ENCODE measurements at places on chromosomes 2 and 18.
A peak's percentile ranks its signal among the peaks of the same experiment; 100 is the strongest.

DNA sequence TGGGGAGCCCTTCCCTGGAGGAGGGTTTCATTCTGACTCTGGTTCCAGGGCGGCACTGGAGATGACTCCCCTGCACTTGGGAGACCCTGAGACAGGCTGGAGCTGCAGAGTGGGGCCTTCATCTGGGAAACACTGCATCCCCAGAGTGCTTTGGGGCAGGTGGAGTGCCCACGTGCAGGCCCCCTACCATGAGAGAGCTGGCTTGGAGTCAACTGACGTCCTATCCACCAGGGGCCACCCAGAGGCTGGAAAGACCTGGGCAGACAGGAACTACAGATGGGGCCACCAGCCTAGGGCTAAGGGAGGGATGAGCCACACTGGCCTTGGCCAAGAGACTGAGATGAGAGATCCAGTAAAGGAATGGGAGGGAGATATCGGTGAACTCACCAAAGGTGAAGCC lies 153.8 kb downstream of the ASB1 start:
- no peak for DNase-seq

- DNase-seq, result no peak
Measured at GRCh38 chr2:179275253-179276012, 10.8 kb upstream of the SESTD1 start.

- no peak for DNase-seq
Measured at GRCh38 chr2:234405462-234405861, 91.4 kb downstream of the ARL4C start.

- DNase-seq, result peak; percentile 76
Measured at GRCh38 chr2:156435718-156436496, at the start of gene GPD2. Gene GPD2, plus strand, starts transcription at chr2:156436379. Its CDS starts 39,727 bp downstream, at chr2:156476106.

DNA sequence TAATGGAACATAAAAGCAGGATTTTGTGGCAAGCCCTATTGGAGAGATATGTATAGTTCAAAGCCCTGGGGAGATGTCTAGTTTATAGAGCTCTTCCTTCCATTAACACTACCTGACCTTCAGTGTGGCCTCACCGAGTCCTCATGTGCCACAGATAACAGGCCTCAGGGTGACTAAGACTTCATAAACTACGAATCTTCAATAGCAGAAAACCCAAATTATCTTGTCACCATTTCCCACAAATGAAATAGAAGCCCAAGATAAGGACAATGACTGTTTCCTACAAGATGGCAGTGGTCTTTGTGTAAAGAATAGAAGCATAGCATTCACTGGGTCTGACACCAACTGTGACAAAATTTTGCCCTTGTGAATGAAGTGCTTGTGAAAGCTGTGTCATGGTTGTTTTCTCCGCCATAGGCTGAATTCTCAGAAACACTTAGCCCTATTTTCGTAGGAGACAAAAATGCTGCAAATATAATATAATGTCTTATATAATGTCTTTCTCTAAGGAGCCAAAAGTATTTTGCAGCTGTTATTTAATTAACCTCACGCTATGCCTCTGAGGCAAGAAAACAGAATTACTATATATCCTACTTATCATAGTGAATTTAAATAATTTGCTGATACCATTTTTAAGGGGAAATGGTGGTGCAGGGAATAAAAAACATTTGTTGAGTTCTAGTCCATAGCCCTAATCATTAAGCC lies 136.7 kb upstream of the CWC22 start:
- DNase-seq, result no peak

Measured in memory B cell (primary cell).